ENCODE measurements at places on chromosomes 11 and 22.

GRCh38 chr11:30816959-30817880 is 231.1 kb upstream of the MPPED2 start:
- no peak for DNase-seq

GRCh38 chr11:134331354-134332188 is at the start of gene GLB1L2:
TSS of gene GLB1L2 (plus strand) at chr11:134331988. CDS start at chr11:134332062, 74 bp downstream.
- DNase-seq, result peak; percentile 70

- DNase-seq, result no peak
Observed at GRCh38 chr22:43396321-43396933, 15.4 kb upstream of the MPPED1 start.

DNA sequence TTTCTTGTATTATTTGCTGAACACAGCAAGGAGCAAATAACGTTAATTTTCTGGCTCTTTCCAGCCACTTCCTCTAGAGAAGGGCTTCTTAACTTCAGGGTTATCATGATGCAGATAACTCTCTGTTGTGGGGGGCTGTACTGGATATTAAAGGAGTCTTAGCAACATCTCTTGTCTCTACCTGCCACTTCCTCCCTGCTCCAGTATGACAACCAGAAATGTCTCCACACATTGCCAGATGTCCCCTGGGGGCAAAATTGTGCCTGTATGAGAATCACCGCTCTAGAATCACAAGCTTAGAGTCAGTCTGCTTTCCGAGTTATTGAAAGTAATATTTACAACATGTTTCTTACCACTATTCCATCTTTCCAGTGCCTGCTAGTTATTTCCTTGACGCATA is 6.8 kb downstream of the JRKL start:
- DNase-seq, result no peak

DNA sequence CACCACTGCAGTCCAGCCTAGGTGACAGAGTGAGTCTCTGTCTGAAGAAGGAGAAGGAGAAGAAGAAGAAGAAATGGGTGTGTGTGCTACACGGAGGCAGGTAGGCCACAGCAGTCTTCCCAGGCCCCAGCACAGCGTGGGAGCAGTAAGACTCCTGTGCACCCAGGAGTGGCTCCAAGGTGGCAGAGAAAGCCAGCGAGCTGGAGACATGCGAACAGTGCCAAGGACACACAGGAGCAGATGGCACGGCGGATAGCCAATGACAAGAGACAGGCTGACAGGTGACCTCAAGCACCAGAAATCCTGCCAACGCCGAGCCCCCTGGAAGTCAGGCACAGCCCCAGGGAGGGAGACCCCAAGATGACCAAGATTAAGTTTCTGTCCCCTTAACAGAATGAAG is 9.0 kb upstream of the SCGB1A1 start:
- no peak for DNase-seq

- DNase-seq, result no peak
Observed at GRCh38 chr11:110935018-110935640, 222.9 kb upstream of the ARHGAP20 start.

- no peak for DNase-seq
Observed at GRCh38 chr11:34899633-34900016, 16.6 kb downstream of the APIP start.

GRCh38 chr11:97844016-97844415 is 1176.7 kb upstream of the CNTN5 start:
- DNase-seq, result no peak

DNA sequence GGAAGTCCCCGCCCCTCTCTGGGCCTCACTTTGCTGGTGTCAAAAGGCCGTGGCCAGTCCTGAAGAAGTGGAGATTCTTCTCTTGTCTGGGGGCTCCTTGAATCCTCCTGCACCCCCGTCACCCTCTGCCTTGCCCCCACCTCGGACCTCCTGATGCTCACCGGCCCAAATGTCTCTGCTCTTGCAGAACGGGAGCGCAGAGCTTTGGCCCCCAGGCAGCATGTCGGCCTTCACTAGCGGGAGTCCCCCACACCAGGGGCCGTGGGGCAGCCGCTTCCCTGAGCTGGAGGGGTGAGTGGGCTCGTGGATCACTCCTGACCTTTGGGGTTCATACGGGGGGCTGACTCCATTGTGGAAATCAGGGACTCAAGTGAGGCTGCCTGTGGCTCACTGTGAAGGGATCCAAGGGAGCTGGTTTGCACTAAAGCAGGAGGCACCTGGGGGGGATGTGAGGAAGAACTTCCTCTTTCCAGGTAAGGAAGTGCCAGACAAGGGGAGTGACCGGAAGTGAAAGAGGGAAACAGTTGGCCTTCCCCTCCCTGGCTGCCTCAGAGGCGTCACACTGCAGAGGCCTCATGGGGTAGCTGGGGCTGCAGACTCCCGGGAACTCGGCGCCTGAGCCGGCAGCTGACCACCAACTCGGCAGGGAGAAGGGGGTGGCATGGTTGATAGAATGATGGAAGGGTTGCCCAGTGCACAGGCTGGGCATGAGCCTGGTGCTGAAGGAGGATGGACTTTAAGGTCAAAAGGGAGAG is 23.1 kb downstream of the CSF2RB start:
- no peak for DNase-seq

All from left ventricle myocardium inferior (tissue), 1 donor.